ENCODE measurements at places on chromosomes 11 and 22.
A peak's percentile ranks its signal among the peaks of the same experiment; 100 is the strongest.

- peak; percentile 3 for DNase-seq
Observed at GRCh38 chr22:30650508-30651116, 15.0 kb downstream of the SLC35E4 start.

- no peak for DNase-seq
Observed at GRCh38 chr22:40247976-40248375, 70.3 kb downstream of the TNRC6B start.

- DNase-seq = no peak
Observed at GRCh38 chr11:119417726-119418540, 5.0 kb downstream of the THY1 start.

DNA sequence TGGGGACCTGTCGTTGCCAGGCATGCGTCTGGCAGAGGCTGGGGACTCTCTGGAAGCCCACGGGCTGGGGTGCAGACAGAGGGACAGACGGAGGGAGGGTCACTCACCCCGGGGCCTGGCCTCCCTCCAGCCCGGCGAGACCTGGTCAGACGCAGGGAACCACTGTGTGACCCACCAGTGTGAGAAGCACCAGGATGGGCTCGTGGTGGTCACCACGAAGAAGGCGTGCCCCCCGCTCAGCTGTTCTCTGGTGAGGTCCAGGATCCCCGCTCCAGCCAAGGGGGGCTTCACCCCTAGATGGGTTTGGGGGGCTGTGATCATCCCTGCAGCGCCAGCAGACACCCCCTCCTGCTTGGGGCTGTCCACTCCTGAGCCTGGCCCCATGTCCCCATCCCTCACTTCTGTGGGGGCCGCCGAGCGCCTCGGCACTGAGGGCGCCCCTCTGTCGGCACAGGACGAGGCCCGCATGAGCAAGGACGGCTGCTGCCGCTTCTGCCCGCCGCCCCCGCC, 23.6 kb upstream of the MUC5B start:
- no peak for DNase-seq

- no peak for DNase-seq
Observed at GRCh38 chr11:132251061-132251460, 880.6 kb downstream of the NTM start.

DNA sequence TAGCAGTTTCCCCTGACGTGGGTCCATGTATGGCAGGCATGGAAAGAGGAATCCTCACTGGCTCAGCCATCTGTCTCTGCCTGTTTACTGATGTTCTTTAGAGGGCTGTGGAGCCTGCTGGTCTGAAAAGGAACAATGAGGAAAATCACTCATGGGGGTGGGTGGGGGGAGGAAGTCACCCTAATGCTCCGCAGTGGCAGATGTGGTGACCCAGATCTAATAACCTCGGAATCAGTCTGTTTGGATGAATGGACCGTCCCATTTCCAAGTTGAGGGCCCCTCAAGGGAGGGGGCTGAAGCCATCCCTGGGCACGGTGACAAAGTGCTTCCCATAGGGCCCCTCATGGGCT, 4.4 kb downstream of the BCR start:
- DNase-seq = peak; percentile 36

DNA sequence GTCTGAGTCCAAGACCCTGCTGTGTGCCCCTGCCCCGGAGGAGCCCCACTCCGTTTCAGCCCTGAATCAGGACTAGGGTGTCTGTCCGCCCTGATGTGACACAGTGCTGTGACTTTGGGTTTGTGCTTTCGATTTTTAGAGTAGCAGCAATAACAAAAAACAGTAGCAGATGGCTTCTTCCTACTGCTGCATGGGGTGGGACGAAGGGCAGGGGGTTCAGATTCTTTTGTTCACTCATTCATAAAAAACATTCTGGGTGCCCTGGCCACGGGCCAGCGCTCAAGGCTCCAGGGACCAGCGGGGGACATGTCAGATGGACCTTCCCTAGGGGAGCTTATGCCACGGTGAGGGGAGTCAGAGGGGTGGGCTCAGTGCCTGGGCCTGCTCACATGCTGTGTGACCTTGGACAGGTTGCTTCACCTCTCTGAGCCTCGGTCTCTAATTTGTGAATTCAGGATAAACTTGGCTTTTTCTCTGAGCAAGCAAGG, 24.6 kb upstream of the PRR5 start:
- no peak for DNase-seq

DNA sequence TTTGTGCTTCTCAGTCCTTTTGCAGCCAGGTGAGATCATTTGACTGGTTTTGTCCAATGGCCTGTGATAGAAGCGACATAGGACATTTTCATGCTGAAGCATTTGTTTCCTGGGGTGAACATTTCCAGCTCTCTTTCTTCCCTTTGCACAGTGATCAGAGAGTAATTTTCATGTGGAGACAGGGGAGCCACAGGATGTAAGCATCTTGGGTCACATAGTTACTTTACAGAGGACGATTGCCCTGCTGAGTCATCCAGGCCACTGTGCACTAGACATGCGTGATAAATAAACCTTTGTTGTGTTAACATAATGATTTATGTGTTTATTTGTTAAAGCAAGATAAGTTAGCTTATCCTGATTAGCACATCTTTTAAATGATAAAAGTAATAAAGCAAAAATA, 263.5 kb upstream of the CCDC179 start:
- DNase-seq = no peak

- DNase-seq = no peak
Observed at GRCh38 chr11:81874635-81875034, 859.0 kb downstream of the FAM181B start.

DNA sequence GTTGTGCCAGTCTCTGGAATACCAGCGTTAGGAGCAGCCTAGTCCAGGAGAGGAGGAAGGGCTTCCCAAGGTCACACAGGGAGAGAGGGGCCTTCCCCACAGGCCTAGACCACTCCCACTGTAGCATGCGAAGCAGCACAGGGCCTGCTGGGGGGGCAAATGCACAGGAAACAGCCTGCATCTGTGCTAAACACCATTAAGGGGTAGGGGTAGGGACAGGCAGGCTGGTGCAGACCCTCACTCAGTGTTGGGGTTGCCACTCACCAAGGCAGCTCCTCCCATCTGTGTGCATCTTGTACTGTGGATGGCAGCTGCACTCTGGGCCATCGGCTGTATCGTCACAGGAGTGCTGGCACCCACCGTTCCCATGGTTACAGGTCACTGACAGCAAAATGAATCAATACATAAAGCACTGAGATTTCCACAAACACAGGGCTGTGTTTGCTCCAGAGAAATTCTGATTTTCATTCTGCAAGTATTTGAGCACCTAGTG, 24.9 kb downstream of the SCUBE2 start:
- no peak for DNase-seq

- no peak for DNase-seq
Observed at GRCh38 chr11:79362206-79362757, 78.5 kb downstream of the TENM4 start.

DNA sequence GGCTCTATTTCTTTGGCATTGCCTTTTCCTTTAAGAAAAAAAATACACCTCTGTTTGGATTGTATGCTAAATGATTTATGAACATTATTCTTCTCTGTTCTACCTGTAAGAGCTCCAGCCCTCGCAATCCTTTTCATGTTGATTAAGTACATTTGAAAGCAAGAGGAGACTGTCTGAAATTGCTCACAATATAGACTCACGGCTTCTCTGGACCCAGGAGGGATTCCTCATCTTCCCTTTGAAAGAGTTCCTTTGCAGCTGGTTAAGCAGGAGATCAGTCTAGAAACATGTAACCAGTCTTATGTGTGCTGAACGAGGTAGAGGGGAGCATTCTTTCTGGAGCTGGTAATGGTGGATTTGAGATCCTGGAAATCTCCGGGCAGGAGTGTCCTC, 47.4 kb downstream of the PKNOX2 start:
- no peak for DNase-seq

DNA sequence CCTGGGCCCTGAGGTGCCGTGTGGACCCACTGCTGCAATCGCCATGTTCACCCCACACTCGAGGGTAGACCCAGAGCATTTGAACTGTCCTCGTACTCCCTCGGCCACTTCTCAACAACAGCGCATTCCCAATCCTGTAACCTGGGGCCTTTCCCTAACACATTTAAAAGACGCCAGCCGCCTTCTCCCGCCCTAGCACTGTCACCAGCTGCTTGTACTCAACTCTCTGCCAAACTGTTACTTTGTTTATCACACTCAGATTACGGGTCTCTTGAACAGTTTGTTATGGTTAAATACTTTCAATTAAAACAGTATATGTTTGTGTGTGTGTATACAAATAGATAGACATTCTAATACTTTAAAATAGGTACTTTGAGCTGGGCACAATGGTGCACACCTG, 20.7 kb downstream of the CDKN1C start:
- no peak for DNase-seq

DNA sequence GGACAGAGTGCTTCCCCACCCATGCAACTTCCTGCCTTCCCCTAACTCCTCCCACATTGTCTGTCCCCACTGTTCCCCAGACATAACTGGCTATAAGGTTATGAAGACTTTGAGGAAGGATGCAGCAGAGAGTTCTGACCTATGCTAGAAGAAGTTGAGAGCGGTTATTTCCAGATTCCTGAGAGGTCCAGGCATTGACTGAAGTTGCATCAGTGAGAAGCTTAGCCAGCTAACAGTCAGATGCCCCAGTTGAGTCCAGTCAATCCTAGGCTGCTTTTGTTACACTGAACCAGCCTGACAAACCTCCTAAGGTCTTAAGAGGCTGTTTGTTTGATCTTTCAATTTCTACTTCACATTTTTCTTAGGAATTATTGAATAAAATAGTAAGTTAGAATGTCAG, 937.9 kb upstream of the CCDC90B start:
- no peak for DNase-seq

GRCh38 chr22:27113641-27114040, 456.3 kb downstream of the MIAT start:
- DNase-seq = no peak

DNA sequence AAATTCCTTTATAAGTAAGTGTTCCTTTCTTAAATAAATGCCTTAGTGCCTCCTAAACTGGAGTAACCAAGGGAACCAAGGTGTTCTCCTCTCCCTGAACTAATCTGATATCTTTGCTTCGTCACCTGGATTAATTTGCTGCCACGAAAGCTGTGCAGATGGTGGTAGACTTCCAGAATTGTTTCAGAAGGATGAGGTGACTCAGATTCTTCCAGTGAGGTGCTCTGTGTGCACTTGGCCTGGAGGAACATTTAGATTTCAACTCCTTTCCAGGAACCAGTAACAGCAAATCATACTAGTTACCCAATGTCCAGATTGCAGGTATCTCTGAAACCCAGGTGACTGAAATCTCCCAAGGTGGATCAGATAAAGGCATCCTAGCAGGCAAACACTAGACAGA, 181.9 kb downstream of the FAT3 start:
- no peak for DNase-seq

GRCh38 chr11:133520707-133521106, 11.6 kb downstream of the OPCML start:
- no peak for DNase-seq

GRCh38 chr11:44564670-44565210, 723 bp upstream of the CD82 start:
- peak; percentile 88 for DNase-seq

DNA sequence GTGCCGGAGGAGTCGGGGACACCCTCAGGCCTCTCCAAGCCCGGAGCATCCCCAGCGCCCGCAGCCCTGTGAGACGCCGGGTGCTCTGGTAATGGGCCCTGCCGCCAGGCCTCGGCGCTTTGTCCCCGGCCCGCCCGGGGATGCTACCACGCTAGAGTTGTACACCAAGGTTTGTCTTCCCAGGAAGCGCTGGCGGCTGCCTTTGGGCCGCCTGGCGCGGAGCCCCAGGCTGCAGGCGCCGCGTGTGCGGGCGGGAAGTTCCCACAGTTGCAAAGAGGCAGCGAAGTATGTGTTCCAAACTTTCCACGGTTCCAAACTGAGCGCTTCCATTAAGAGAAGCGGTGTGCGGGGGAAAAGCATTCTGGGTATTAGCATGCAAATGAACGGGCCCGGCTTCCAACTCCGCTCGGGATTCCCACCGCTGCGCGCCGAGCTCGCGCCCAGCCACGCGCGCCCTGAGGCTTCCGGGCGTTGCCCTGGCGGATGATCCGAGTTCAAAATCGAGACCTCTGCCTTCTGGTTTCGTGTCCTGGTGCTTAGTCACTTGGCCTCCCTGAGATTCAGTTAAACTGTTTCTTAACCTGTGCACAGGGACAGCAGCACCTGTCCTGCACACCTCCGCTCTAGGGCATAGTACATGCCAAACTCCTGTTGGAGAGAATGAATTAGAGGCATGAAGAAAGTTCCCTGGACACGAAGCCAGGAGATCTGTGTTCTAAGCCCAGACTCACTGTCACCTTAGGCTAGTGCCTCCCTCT, 1.3 kb upstream of the PATZ1 start:
- peak; percentile 59 for DNase-seq

DNA sequence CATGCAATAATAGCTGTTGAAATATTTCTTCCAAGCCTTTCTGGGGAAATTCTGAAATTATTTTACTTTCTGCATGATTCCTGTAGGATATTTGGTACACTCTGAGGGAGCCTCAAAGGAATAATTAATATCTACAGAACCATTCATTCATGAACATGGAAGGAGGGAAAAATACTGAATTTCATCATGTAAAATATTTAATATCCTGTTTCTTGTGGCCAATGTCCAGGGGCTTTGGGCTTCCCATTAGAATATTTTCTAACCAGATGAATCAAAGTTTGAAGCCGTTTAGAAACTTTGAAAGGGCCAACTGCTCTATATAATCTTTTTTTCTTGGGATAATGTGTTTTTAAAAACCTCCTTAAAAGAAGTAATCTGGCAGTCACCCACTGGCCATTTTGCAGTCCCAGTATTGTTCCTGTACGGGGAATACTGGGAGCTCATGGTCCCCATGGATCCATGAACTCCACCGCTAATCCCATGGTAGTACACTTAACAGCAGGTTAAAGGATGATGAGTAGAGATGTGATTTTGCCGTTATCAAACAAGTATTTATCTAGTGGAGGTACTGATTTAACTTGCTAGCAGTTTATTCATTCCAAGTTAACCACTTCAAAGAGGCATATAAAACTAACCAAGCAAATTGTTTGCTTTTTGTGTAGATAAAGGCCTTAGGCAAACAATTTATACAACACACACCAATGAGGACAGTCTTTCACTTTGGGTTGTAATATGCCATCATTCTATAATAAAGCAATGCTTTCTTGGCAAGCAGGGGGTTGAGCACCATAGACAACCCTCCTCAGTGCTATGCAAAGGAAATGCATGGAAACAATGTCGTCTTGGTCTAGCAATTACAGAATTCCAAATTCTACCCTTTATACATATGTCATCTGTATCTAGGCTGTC, 34.5 kb upstream of the BLID start:
- DNase-seq = peak; percentile 54

GRCh38 chr22:43247546-43248260, 60.8 kb upstream of the TTLL12 start:
- no peak for DNase-seq

GRCh38 chr11:23202611-23203010, 342.3 kb upstream of the CCDC179 start:
- DNase-seq = no peak

GRCh38 chr11:44126304-44126703, 30.8 kb downstream of the EXT2 start:
- DNase-seq = no peak

Data from NCI-H1092 treated with DMSO at 0.1 percent for 48 hours (cell line).